ENCODE measurements at places on chromosomes 2 and 18. TPM values are rescaled to one million over a fixed set of nuclear protein-coding genes. Genes with fewer than 3 reads are reported as not detected.

LRRTM1 gene
- not detected for total RNA-seq

ACTG2 gene
- total RNA-seq, result 27.5 TPM

DAPL1 gene
- total RNA-seq, result not detected

VWA3B gene
- total RNA-seq, result 0.27 TPM

ALLC gene
- total RNA-seq, result not detected

KDM3A gene
- total RNA-seq, result 61.9 TPM

SPAG16 gene
- 5.5 TPM for total RNA-seq

GRCh38 chr2:37653805-37654378 lies 17.6 kb downstream of the CDC42EP3 start:
- no peak for DNase-seq

GRCh38 chr2:179703702-179704101 lies 157.7 kb downstream of the ZNF385B start:
- no peak for DNase-seq

DNA sequence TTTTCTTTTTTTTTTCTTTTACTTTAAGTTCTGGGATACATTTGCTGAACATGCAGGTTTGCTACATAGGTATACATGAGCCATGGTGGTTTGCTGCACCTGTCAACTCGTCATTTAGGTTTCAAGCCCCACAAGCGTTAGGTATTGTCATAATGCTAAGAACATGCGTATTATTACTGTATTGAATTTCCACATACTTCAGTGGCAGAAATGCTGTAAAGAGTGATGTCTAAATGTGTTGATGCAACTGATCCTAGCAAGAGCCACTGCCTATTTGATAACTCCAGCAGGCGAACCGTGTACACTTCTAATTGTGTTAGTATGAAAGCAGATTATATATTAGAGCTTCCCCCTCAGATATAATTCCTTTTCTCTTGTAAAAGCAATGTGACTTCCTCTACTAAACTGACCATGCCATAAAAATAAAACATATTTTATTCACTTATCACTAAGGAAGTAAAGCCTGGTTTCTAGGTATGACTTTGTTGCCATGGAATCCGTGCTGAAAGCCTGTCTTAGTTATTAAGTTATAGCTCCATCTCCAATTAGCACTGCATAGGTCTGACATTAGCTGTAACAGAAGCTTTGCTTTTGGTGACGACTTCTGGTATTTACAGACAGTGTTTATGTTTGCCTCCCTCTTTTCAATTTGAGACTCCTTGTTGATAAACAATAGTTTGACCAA lies 280.0 kb downstream of the GALR1 start:
- no peak for DNase-seq

GRCh38 chr18:31667185-31667584 lies 17.2 kb downstream of the B4GALT6 start:
- no peak for DNase-seq

DNA sequence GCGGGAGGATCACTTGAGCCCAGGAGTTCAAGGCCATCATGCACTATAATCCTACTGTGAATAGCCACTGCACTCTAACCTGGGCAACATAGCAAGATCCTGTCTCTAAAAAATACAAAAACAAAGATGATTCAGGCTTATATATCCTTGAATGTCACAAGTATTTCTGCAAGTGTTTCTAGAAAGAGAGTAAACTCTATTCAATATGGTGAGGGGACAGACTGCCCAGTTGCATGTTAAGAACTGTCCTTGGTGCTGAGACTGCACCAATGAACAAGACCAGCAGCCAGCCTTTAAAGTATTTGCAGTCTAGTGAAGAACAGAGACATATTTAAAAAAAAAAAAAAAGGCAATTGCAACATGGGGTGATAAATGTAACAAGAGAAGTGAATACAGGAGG lies 16.4 kb downstream of the MAP3K19 start:
- no peak for DNase-seq

DNA sequence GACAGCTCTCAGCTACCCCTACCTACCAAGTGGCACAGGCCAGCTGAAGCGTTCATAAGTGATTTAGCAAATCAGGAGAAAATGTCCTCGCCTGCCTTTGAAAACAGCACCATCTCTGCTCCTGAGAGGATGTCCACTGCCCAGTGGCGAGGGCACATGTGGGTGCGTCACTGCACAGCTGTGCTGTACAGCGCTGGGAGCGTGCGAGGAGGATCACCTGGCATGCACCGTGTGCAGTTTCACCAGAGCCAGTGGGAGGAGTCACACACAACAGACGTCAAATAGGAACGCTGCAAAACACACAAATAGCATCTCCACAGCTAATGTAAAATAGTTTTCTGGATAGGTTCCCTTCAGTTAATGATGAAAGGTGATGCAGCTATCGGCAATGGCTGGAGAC lies 154.1 kb downstream of the HDAC4 start:
- no peak for DNase-seq

DNA sequence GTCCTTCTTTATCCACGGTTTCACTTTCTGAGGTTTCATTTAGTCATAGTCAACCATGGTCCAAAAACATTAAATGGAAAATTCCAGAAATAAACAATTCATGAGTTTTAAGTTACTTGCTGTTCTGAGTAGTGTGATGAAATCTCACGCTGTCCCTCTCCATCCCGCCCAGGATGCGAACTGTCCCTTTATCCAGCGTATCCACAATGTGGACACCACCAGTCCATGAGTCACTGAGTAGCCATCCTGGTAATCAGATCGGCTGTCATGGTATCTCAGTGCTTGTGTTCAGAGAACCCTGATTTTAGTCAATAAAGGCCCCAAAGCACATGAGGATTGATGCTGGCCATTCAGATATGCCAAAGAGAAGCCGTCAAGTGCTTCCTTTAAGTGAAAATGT lies 3.7 kb downstream of the SP140L start:
- DNase-seq, result no peak

DNA sequence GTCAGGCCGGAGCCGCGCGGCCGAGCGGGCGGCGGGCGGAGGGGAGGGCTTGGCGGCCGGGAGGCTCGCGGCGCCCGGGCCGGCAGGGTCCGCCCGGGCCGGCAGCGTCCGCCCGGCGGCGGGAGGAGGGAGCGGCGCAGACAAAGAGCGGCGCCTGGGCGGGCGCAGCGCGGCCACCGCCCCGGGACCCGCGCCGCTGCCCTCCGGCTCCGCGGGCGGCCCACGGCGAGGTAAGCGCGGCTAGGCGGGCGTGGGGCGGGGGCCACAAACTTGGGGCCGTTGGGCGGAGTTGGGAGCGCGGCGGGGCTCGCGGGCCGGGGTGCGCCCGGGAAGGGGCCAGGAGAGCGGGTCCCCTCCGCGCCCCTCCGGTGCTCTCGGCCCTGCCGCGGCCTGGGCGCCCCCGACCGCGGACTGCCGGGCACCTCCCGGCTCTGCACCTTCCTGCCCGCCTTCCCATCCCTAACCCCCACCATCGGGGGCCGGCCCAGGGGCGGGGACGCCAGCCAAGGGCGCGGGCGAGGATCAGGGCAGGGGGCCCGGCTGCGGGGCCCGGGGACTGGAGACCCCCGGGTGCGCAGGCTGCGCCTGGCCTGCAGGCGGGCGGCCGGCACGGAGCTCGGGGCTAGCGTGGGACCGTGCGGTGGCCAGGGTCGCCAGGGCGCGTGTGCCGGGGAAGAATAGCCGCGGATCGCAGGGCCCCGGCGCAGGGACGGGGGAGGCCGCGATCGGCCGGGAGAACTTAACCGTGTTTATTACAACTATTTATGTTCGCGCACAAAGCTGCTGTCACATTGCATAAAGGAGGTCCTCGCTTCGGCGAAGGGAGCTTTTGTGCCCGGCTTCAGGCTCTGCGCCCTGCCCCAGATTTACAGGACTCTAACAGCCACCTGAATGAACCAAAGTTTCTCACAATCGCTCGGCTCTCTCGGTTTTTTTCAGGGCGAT lies at the start of gene NCK2:
NCK2 (plus strand) TSS at position 4 of the 945 bp plus-strand sequence. CDS start 110,152 bp downstream, outside the sequence.
- DNase-seq, result peak; percentile 65

DNA sequence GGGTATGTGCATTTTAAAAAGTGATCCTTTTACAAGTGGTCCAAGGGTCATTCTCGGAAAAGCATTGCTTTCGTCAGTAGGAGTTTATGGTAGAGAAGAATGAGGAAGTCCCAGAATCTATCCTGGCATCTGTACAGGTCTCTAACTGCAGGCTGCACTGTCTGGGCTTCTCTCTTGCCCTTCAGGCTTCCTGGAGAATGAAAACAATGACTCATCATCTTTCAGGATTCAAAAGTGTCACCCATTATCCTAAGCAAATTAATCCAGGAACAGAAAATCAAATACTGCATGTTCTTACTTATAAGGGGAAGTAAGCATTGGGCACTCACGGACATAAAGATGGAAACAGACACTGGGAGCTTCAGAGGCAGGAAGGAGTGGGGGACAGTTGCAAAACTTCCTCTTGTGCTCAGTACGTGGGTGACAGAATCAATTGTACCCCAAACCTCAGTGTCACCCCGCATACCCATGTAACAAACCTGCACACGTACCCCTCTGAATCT lies 60.2 kb upstream of the TXNDC2 start:
- peak; percentile 74 for DNase-seq

GRCh38 chr2:216478151-216478550 lies 20.5 kb upstream of the RPL37A start:
- no peak for DNase-seq
